IMR-90 (cell line): ENCODE measurements at places on chromosomes 2 and 18.

GRCh38 chr2:226310146-226310545 is 489.5 kb downstream of the IRS1 start:
- no peak overlapping the region for H3K27ac ChIP-seq
- peak; percentile 62 for DNase-seq
- H3K27me3 ChIP-seq: no peaks in the 10 kb centered on the region

DNA sequence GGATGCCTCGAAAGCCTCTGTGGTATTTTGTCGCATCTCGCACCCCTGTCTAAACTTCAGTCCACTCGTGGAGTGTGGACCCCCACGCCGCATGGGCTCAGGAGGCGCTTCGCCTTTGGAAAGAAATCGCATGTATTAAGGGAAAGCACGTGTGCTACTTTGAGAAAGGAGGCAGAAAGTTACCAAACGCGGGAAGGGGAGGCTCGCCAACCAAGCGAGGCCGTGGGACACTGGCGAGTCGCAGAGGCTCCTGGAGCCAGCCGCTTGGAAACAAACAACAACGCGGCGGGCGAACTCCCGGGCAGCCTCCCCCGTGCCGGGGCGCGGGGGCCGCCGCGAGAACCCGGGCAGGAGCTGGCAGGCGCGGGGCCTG is 455 bp upstream of the AGAP1 start:
- 0 out of 2 replicates have a peak, but pooled peaks cover 2% of the 10 kb centered on the region for H3K27me3 ChIP-seq
- H3K27ac ChIP-seq: peak overlapping the region; percentile 43
- DNase-seq: peak; percentile 35
- H3K4me3 ChIP-seq: peak overlapping the region; percentile 99

GRCh38 chr2:226638576-226638975 is 161.0 kb downstream of the IRS1 start:
- peak; percentile 77 for DNase-seq
- no peak overlapping the region for H3K4me3 ChIP-seq
- H3K27me3 ChIP-seq: no peaks in the 10 kb centered on the region
- H3K27ac ChIP-seq: peak overlapping the region; percentile 50
- H3K4me1 ChIP-seq: peaks cover 2% of the 10 kb centered on the region

DNA sequence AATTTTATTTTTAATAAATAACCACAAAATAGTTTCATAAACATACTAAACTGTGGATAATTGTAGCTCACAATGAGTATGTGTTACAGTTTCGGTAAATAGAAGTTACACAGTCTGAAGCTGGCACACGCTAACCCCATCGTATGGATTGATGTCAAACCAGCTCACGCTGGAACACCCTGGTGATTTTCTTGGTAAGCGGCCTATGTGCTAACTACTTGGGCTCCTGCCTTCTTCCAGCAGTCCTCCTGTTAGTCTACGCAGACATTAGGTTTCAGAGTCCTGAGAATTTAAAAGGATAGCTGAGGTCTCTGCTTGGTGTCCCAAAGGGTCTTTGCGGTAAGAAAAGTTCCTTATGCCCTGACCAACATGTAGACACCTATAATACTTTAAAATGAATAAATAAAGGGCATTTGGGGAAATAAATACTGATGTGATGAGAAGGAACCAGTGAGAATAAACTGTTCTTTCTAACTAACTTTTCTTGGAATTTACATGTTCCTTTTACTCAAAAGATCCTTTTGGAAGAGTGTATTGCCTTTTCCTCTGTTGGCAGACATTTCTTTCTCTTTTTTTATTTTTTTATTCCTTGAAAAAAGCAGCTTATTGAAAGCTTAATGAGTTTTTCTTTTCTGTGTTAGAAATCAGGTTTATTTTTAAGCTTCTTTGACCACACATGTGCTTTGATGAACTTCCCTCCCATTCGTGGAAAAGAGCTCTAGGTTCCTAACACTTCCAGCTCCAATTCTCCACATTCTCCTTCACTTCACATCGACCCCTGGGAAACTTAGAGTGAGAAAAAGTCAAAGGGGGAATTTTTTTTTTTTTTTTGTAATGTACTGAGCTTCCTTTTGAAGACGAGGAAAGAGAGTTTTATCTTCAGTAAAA is 322.2 kb downstream of the IRS1 start:
- no peaks in the 10 kb centered on the region for H3K27me3 ChIP-seq
- H3K36me3 ChIP-seq: no peaks in the 10 kb centered on the region
- DNase-seq: peak; percentile 22
- peak overlapping the region; percentile 97 for H3K27ac ChIP-seq

GRCh38 chr2:168731616-168732015 is 70.8 kb upstream of the NOSTRIN start:
- H3K4me3 ChIP-seq: no peak overlapping the region
- no peaks in the 10 kb centered on the region for H3K27me3 ChIP-seq
- no peak for DNase-seq

DNA sequence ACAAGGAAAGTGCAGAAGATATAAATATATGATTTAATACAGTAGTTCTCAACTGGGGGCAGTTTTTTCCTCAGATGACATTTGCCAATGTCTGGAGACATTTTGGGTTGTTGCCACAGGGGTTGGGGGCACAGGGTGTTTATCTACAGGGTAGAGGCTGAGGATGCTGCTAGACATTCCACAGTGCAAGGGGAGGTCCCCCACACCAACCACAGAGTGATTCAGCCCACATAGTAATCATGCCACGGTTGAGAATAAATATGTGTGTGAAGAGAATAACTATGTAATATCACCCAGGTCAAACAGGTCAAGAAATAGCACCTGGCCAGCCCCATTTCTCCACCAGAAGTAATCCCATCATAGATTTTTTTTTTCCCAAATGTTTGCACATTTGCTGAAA is 17.9 kb downstream of the DYSF start:
- no peaks in the 10 kb centered on the region for H3K36me3 ChIP-seq
- no peak overlapping the region for H3K27ac ChIP-seq
- no peak overlapping the region for H3K4me3 ChIP-seq
- no peaks in the 10 kb centered on the region for H3K4me1 ChIP-seq
- H3K27me3 ChIP-seq: peaks cover 41% of the 10 kb centered on the region

DNA sequence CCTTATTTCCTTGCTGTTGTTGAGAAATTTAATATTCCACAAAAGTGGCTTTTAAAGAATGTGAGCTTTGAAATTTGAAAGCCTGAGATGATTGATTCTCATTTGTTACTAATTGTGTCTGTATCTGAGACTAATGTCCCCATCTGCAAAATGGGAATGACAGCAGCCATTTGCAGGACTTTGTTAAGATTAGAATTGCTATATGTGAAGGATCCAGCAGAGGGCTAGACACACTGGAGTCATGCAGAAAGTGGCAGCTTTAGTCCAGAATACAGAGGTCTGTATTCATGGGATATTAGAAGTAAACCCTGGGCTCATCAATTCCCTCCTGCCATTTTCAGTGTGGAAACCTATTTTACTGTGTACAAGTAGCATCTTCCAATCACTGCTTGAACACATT is 296.5 kb upstream of the GYPC start:
- H3K27ac ChIP-seq: no peak overlapping the region
- no peaks in the 10 kb centered on the region for H3K36me3 ChIP-seq
- no peaks in the 10 kb centered on the region for H3K27me3 ChIP-seq
- no peak overlapping the region for H3K4me3 ChIP-seq
- DNase-seq: peak; percentile 4

GRCh38 chr2:15043336-15044058 is 411.0 kb downstream of the LRATD1 start:
- peak overlapping the region; percentile 88 for H3K27ac ChIP-seq
- DNase-seq: peak; percentile 30
- H3K4me1 ChIP-seq: peaks cover 16% of the 10 kb centered on the region
- no peaks in the 10 kb centered on the region for H3K27me3 ChIP-seq
- no peak overlapping the region for H3K4me3 ChIP-seq

GRCh38 chr2:235613649-235614048 is 119.8 kb downstream of the AGAP1 start:
- no peak overlapping the region for H3K4me3 ChIP-seq
- H3K4me1 ChIP-seq: peaks cover 9% of the 10 kb centered on the region
- no peak for DNase-seq
- no peak overlapping the region for H3K27ac ChIP-seq
- H3K27me3 ChIP-seq: no peaks in the 10 kb centered on the region

GRCh38 chr2:237995036-237995435 is 28.2 kb downstream of the UBE2F start:
- DNase-seq: no peak
- H3K27ac ChIP-seq: no peak overlapping the region
- H3K27me3 ChIP-seq: no peaks in the 10 kb centered on the region
- H3K4me3 ChIP-seq: no peak overlapping the region
- H3K36me3 ChIP-seq: peaks cover 7% of the 10 kb centered on the region

DNA sequence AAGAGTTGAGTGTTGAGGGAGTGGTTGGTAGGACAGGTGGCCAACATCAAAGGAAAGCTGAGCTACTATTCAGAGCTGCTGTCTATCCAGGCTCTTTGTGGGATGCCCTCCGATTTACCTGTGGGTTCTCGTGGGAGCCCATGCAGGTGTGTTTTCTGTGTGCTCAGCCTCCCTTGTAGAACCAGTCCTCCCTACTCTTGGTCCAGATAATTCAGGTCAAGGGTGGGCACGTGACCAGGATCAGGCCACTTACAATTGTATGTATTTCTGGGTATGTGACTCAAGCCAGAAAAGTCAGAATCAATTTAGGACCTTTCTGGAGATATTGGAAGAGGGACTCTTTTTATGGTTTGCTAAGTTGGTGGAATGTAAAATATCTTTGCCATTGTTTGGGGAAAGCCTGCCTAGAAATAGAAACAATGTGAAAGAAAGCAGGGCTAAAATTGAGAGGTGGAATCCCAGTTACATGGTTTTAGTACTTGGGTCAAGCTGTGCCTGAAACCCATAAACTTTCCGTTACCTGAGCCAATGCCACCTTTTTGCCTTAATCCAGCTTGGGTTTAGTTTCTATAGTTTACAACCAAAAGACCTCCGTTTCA is 93.2 kb downstream of the PDCL3 start:
- H3K36me3 ChIP-seq: no peaks in the 10 kb centered on the region
- H3K27me3 ChIP-seq: peaks cover 25% of the 10 kb centered on the region
- DNase-seq: no peak
- no peak overlapping the region for H3K27ac ChIP-seq

- no peak for DNase-seq
- H3K27ac ChIP-seq: no peak overlapping the region
These were observed 22.6 kb downstream of the POMC start for GRCh38 chr2:25145803-25146202.

GRCh38 chr18:78107363-78107762 is 857.7 kb downstream of the GALR1 start:
- no peak overlapping the region for H3K4me3 ChIP-seq
- H3K27ac ChIP-seq: no peak overlapping the region
- H3K36me3 ChIP-seq: no peaks in the 10 kb centered on the region
- DNase-seq: no peak

DNA sequence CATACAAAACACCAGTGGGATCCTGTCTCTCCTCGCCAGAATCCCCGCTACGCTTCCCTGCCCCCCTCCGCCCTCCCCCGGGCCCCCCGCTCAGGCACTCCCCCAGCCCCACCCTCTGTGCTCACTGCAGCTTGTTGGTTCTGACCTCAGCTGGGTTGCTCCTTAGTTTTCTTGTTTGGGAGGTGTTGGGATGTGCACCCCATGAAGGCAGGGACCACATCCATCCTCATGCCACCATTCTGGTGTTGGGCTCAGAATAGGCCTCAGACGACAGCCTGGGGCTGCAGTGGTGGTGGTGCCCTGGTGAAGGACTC is 4.6 kb downstream of the SNED1 start:
- DNase-seq: no peak
- H3K4me3 ChIP-seq: no peak overlapping the region
- no peaks in the 10 kb centered on the region for H3K27me3 ChIP-seq
- no peak overlapping the region for H3K27ac ChIP-seq
- peaks cover 4% of the 10 kb centered on the region; the same call in 1 of the 2 replicates for H3K4me1 ChIP-seq

DNA sequence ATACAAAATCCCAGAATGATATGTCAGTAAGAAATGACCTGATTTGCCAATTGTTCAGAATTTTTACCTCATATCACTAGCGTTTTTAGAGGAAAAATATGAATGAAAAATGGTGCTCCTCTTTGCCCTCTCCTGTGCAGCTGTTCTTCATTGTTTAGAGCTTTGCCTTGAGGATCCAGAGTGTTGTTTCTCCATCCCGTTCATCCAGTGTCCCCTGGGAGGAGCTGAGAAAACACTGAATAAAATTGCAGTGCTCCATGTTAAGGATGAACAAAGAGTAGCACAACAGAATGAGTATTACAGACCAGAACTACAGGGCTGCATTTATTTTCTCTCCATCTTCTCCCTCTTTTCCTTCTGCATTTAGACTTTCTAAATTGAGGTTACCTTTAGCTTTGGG is 133.1 kb downstream of the ADCYAP1 start:
- no peak overlapping the region for H3K4me3 ChIP-seq
- no peaks in the 10 kb centered on the region for H3K27me3 ChIP-seq
- no peaks in the 10 kb centered on the region for H3K36me3 ChIP-seq
- no peak for DNase-seq
- no peak overlapping the region for H3K27ac ChIP-seq

GRCh38 chr2:17426743-17427142 is 91.5 kb downstream of the RAD51AP2 start:
- no peak overlapping the region for H3K4me3 ChIP-seq
- no peak overlapping the region for H3K27ac ChIP-seq
- H3K27me3 ChIP-seq: no peaks in the 10 kb centered on the region
- no peaks in the 10 kb centered on the region for H3K4me1 ChIP-seq
- H3K36me3 ChIP-seq: no peaks in the 10 kb centered on the region

DNA sequence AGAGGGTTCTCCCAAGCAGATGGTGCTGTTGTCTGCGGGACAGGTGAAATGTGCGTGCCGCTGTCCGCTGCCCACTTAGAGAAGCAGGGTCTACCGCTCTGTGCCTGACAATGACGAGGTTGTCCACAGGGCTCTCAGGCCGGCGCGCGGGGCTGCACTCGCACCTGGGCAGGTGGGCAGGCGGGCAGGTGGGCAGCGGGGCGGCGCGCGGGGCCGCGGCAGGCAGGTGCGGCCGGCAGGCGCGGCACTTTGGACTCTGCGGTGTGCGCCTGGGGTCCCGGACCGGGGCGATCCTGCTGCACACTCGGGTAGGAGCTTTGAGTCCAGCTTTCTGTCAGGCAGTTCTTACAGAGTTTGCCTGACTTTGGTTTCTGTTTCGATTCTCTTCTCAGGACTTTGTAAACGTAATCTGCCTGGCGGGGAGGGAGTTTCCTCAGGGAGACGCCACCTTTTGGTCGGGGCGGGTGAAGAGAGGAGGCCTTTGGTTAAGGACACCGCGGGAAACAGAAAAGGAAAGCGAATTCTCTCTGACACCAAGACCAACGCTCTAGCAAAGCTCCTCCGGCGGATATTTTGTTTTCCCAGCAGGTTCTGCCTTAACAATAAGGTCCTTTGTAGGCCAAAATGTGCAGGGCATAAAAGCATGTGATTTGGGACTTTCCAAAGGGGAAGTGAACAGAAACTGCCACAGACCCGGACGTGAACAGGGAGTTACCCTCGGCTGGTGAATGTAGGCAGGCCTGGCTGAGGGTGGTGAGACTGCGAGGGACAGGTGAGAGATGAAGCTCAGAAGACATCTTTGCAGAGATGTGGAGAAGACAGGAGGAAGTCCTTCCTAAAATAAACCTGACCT is at the start of gene IFIH1:
IFIH1 (minus strand) TSS at position 357 of the 853 bp plus-strand sequence. CDS start 377 bp downstream, outside the sequence.
- no peaks in the 10 kb centered on the region for H3K27me3 ChIP-seq
- peak within 1 kb of the TSS; percentile 10; the same call in 1 of the 2 replicates for H3K27ac ChIP-seq
- DNase-seq: peak; percentile 89
- peak within 1 kb of the TSS; percentile 70 for H3K4me3 ChIP-seq
- no peaks in the 10 kb centered on the region for H3K4me1 ChIP-seq

- no peak overlapping the region for H3K27ac ChIP-seq
- no peak for DNase-seq
These were observed 23.2 kb upstream of the LPIN2 start for GRCh38 chr18:3036108-3036507.
